Hindlimb muscle (tissue), 1 donor: ENCODE measurements at places on chromosomes 1 and 21.

DNA sequence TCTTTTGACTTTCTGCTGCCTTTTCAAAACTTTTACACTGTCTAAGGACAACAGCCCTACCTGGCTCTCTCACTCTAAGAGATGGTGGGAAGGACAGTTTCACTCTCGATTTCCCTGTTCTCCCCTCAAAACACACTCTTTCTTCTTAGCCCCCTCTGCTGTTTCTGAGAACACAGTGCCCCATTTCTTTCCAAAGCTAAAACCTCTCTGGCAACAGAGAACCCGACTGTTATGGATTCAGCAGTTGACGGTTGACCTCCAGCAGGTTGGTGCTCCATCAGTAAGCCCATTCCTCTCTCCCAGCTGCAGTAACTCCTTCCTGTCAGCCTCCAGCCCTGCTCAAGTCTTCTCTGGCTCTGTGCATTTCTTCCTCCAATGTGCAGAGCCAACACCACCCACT, 88.2 kb upstream of the ABCD3 start:
- no peak for DNase-seq

GRCh38 chr1:226786550-226786949, 47.5 kb upstream of the ITPKB start:
- no peak for DNase-seq

- DNase-seq, result no peak
Measured at GRCh38 chr1:55861676-55862340, 646.6 kb upstream of the USP24 start.

DNA sequence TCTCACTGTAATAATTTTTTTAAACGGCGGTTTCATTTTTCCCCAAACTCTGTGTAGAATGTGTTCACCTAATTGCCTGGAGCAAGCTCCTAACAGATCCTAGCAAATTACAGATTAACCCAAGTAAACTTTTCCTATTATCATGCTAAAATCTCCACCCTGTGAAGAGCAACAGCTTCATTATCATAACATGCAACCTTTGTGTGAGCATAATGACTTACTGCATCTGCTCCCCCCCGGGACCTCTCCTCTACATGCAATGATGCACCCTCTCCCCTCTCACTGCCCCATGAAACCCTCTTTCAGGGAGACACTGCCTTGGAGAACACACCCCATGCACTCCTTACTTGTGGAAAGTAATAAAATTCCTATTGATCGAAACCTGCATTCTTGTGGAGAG, 717.0 kb upstream of the TMPRSS15 start:
- DNase-seq, result no peak

GRCh38 chr1:155651861-155652661, 36.5 kb downstream of the YY1AP1 start:
- DNase-seq, result no peak
